SK-N-SH treated with all-trans-retinoic acid at 6 μM for 48 hours (cell line): ENCODE measurements at places on chromosomes 12 and 14.

- ATAC-seq, result no peak
These were observed 1.2 kb downstream of the CIROP start for GRCh38 chr14:23103581-23103980.

DNA sequence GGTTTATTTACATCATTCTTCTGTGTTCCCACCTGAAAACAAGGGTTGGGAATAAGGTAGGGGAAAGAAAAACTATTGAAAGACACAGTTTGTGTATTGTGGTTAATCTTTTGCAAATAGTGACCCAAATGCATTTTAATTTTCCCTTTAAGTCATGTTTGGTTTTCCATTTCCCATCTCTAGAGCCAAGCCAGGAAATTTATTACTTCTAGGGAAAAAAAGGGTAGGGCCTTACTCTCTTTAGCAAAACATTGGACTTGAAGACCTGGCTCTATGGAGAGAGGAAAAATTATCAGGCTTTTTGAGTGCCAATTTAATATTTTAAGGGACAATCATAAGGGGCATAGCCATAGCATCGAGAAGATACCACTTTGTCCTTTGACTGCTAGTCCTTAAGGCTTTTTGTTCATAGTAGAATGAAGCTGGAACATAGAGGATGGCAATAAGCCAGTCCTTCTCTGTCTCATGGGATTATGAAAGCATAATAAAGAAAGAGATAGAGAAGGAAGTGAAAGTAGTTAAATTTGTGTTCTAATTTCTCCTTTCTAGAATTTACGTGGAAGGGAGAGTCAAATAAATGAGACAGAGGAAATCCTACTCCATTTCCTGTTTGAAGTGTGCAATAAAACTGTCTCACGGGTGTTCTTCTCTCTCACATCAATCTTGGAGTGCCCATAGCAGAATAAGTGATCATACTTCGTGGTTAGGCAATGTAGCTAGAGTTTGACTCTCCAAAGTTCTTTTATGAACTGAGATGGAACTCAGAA, 50.9 kb upstream of the PPFIA2 start:
- no peak for ATAC-seq

- no peak for ATAC-seq
These were observed 25.5 kb upstream of the EMP1 start for GRCh38 chr12:13170892-13171490.

DNA sequence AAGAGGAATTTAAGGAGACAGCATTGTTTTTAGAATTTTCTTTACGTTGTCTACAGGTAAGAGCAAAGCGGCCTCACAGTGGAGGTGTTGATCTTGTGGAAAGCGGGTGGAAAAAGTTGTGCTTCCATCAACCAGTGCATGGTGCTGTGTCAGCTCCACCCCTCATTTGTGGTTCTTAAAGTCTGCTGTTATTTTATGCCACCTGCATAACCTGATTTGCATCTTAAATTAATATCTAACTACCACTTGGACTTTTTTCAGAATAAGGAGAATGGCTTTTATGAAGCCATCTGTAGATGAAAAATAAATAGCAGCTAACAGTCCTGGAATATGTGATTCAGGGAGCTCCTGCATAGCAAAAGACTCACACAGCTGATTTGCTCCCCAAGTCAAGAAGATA, 135.1 kb downstream of the SNAPC1 start:
- ATAC-seq, result no peak

- ATAC-seq, result no peak
These were observed 13.6 kb upstream of the CDCA4 start for GRCh38 chr14:105034315-105035039.

GRCh38 chr12:132056320-132056719, 87.8 kb downstream of the DDX51 start:
- ATAC-seq, result no peak

DNA sequence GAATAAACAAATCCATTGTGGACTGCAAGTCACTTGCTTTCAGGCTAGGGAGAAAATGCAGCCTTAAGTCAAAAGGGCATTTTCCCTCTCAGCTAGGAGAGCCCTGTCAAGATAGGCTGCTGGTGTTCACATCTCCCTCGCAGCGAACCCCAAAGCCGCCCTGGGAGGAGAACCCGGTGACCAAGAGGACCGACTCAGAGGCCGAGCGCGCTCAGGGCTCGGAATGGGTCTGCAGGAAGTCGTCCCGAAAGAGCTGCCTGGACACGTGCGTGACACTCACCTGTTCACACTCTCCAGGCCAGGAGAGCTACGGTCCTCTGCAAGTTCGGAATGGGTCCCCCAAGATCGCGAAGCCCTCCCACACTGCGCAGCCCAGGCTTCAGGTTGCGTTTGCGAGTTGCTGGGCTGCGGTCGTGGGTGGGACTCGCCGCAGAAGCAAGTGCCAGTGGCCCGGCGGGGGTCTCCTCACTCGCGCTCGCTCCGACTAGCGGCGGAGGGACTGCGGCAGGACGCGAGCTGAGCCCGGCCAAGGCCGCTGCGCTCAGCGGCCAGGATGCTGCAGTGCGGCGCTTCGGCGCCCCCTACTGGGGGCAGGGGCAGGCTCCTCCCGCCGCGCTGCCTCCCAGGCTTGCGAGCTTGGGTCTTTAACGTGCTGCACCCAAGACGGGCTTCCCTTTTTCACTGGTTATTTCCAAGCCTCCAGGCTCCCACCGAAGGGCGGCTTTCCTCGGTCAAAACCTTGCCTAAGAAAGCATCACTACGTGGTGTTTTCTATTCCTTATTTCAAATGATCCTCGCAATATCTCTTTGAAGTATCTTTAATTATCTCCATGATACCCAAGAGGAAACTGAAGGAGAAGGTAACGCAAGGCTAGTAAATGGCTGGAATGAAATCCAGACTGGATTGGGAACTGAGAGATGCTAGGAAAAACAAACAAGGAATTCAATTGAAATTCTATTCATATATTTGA, at the start of gene RERG:
TSS of gene RERG (minus strand) at position 503 of the 971 bp plus-strand sequence. CDS start 3,928 bp downstream, outside the sequence.
- ATAC-seq, result peak; percentile 100

GRCh38 chr12:41193311-41193710, 5.2 kb downstream of the PDZRN4 start:
- ATAC-seq, result no peak

DNA sequence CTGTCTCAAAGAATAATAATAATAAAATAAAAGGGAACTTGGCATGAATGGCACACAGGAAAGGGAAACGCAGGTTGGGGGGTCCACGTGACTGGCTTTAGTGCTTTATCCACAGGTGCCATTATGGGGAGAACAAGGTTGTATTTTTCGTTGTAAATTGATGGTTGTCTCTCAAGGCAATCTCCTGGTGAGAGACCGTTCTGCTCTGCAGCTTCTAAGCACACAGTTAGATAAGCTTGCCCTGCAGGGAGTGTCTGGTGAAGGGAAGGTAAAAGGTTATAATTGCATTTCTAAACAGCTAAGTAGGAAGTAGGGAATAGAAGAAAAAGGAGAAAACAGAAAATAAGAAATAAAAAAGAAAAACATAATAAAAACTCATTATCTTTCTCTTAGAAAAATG, 69.1 kb upstream of the CPSF6 start:
- no peak for ATAC-seq

GRCh38 chr14:75578102-75578785, at the start of gene FLVCR2:
Gene FLVCR2, plus strand, starts transcription at chr14:75578620. Its CDS starts 353 bp downstream, at chr14:75578973.
- ATAC-seq, result peak; percentile 74
